Hematopoietic multipotent progenitor cell (in vitro differentiated cells): ENCODE measurements at places on chromosomes 7 and 10.
A peak's percentile ranks its signal among the peaks of the same experiment; 100 is the strongest.

GRCh38 chr10:89360157-89360556 lies 17.7 kb upstream of the IFIT1B start:
- DNase-seq: no peak

DNA sequence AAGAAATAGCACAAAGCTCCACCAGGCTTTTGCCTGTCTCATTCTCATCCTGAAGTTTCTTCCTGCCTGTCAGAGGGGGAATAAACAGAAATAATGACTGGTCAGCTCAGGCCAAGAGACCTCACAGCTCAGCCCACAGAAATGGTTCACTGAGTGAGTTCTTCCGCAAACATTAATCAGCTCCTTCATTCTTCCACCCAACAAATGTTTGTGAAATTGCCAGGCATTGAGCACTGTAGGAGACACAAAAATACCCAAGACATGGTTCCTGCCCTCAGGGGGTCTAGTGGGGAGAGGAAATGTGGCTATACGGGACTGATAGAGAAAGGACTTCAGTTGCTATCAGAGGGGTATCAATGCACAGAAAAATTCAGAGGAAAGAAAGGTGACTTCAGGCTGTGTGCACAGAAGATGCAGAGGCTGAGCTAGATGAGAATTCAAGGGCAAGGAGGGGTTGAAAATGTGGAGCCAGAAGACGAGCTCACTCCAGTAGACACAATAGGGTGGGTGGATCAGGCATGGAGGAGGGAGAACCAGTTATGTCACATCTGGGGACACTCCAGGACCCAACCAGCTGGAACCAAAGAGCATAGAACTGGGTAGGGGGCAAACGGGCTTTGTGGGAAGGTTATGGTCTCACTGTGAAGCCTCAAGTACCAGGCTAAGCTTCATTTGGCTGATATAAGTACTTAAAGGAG lies 20.9 kb downstream of the MYOF start:
- no peak for DNase-seq

DNA sequence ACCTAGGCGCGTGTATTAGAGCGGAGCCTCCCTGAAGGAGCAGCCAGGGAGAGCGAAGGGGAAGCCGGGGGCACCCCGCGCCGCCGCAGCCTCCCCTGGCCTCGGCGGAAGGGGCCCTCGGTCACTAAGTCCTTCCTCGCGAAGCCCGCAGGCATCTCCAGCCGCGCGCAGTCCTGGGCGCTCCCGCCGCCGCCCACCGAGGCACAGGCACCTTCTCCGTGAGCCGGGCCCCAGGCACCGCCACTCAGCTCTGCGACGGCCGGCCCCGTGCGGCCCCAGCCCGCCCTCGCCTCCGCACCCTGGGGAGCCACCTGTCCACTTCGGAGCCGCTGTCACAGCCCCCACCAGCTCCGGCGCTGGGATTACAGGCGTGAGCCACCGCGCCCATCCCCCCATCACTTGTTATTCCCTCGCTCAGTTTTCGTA lies 80.8 kb downstream of the ZNF467 start:
- DNase-seq: no peak

DNA sequence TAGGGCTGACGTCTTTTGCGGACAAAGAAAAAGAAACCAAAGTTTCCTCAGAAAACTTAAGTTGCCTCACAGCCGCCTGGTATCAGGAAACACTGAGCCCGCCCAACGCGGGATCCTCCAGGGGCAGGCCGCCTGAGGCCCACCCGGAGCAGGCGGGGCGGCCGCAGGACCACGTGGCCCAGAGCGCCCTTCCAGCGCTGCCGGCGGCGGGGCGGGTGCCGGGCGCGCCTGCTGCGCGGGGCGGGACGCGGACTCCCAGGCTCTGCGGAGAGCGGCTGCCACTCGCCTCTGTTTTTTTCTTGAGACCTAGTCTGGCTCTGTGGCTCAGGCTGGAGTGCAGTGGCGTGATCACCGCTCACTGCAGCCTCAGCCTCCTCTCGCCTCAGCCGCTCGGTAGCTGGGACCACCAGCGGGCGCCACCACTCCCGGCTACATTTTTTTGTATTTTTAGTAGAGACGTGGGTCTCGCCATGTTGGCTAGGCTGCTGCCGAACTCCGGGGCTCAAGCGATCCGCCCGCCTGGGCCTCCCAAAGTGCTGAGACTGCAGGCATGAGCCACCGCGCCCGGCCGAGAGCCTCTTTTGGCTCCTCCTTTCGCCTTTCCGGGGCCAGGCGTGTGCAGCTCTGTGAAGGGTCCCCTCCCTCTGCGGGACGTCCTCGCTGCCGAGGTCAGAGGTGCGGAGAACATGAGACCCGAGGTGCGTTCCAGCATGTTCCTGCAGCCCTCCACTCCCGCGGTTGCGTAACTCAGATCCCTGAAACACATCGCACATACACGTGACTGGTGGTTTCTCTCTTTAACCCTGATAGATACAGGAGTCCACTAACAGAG lies 11.6 kb upstream of the HNRNPF start:
- DNase-seq: peak; percentile 89

DNA sequence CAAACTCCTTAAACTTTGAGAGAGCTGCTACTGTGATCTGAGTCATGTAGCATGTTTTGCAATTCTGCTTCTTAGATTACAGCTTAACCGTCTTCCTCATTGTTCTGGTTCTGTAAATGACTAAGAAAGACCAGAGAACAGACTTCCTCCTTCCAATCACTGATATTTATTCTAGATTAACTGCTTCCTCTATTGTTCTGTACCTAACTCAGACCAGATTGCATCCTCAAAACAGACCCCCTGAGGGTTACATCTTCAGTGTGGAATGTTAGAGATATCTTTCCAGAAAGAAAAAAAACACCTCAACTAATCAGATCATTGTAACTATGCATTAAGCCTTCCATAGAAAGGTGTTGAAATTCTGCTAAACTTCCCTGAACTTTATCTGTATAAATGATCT lies 5.7 kb upstream of the PIP start:
- no peak for DNase-seq

- no peak for DNase-seq
Measured at GRCh38 chr7:80411621-80412020, 100.2 kb downstream of the GNAT3 start.

- DNase-seq: no peak
Measured at GRCh38 chr7:135714534-135715009, 13.4 kb downstream of the SLC13A4 start.

DNA sequence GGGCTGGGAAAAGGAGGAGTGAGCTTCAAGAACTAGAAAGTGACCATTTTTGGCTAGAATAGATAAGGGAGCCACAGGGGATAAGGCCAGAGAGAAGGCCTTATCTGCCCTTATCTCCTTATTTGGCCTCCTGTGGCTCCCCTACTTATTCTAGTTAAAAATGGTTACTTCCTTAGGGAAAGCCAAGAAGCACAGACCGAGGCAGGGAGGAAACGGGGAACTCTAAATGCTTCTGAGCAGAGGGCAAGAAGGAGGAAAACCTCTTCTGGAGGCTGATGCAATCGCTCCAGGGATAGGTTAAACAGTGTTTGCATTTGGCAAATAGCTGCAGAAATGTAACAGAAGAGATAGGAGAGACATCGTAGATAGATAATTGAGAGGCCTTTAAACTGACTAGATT lies 18.6 kb downstream of the NRP1 start:
- DNase-seq: no peak

DNA sequence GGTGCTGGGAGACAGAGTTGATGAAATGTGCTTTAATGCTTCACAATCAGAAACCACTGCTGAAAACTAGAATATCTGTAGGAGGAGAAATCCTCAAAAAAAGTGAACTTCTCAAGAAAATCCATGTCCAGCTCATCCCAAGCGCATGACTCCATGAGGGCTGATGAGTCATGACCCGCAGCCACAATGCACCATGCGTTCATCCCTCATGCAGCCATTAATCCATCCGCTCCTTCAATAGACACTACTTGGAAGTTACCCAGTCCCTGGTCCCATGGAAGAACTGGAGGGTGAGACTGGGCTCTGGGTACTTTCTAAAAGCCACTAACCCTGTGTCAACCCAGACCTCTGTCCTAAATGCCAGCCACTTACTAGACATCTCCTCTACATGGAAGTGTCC lies 24.4 kb downstream of the TMEM273 start:
- DNase-seq: no peak

- DNase-seq: no peak
Measured at GRCh38 chr10:98469001-98469931, 22.5 kb upstream of the HPS1 start.

DNA sequence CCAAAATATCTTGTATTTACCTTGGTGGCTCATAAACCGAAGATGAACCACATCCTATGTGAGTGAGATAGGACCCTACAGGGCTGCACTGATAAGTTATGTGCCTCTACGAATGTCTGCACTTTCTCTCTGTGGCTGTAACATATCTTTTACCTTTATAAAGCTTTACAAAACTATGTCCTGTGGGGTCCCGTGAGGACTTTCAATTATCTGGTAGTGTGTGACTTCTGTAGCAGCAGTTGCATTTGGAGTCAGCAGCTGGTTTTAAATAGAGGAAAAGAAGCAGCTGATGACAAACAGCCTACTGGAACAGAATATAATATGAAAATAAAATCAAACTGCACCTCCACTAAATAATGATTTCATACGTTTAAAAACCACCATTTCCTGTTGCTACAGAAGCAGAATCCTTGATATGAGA lies 222.4 kb upstream of the GNAI1 start:
- peak; percentile 12 for DNase-seq

DNA sequence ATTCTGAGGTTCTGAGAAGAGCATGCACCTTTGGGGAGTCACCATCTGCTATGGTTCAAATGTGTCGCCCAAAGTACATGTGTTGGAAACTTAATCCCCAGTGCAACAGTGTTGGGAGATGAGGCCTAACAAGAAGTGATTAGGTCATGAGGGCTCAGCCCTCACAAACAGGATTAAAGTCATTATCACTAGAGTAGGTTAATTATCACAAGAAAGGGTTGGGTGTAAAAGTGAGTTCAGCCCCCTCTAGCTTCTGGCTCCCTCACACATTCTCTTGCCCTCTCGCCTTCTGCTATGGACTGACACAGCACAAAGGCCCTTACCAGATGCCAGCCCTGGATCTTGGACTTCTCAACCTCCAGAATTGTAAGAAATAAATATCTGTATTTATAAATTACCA lies 100.3 kb upstream of the C10orf90 start:
- DNase-seq: no peak

DNA sequence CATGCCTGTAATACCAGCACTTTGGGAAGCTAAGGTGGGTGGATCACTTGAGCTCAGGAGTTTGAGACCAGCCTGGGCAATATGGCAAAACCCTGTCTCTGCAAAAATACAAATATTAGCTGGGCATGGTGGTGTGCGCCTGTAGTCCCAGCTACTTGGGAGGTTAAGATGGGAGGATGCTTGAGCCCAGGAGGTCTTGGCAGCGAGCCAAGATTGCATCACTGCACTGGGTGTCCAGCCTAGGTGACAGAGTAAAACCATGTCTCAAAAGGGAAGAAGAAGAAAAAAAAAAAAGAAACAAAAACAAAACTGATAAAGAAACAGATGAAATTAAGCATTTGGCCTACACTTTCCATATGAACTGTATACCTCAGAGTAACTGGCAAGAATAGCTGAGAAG lies 319.2 kb downstream of the PARD3 start:
- no peak for DNase-seq

- peak; percentile 59 for DNase-seq
Measured at GRCh38 chr10:79562135-79562756, 2.0 kb upstream of the SFTPA2 start.

DNA sequence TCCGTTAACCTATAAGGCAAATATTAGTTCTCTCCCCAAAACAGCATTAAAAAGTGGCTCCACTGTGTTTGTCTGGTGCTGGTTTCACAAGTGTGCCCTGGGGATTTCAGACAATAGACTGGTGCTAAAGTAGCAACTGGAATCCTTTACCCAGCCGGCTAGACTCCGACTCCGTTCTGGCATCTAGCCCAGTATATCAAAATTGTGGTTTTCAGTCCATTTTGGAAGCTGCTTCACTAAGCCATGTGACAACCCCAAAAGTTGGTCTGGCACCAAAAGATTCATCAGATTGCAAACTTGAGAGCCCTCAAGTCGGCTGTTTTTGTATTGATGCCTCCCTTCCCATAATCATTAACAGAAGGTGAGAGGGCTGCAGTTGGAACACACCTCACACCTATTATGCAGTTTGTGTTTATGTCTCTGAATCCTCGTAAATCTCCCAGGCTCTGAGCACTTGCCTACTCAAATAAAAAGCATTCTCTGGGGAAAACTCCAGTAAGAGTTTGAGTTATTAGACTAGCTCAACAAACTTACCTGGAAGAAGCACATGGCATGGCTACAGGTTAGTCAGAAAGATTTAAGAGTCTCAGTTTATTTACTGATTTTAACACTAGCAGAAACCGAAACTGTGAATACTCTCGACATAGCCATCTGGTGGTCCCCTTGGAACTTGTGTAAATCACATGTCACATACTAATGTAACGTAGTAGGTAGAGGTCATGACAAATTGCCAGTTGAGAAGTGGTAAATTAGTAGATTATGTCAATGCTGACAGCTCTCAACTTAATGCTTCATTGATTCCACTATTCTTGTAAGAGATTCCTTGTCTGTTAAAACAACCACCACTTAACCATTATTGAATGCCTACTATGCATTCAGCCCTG lies 14.8 kb upstream of the WNT16 start:
- no peak for DNase-seq

- no peak for DNase-seq
Measured at GRCh38 chr7:48140001-48140681, 31.1 kb upstream of the ABCA13 start.

- no peak for DNase-seq
Measured at GRCh38 chr10:104300002-104300735, 31.2 kb downstream of the GSTO2 start.

GRCh38 chr7:18201350-18201749 lies 173.7 kb upstream of the PRPS1L1 start:
- no peak for DNase-seq
